ENCODE measurements at places on chromosomes 2 and 18.

DNA sequence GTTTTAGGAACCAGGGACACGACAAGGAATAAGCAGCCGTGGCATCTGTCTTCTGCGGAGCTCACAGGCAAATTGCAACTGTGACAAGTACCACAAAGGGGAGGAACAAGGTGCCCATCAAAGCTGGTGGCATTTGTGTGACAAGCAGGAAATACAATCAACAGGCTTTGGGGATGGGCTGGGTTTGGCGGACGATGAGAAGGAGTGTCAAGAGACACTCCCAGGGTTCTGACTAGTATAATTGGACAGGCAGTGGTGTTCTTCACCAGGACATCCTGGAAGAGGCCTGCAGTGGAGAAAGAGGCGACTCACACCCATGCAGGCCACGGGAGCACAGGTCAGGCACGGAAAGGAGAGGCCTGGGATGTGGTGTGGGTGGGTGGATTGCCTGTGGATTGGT lies 14.2 kb upstream of the SPATA3 start:
- no peak for DNase-seq

- DNase-seq = peak; percentile 66
These were observed 41.6 kb downstream of the ACKR3 start for GRCh38 chr2:236610991-236611821.

- peak; percentile 28 for DNase-seq
These were observed 1.3 kb downstream of the EML6 start for GRCh38 chr2:54724560-54725342.

- peak; percentile 36 for DNase-seq
These were observed 669.4 kb downstream of the IRS1 start for GRCh38 chr2:226130192-226130591.

DNA sequence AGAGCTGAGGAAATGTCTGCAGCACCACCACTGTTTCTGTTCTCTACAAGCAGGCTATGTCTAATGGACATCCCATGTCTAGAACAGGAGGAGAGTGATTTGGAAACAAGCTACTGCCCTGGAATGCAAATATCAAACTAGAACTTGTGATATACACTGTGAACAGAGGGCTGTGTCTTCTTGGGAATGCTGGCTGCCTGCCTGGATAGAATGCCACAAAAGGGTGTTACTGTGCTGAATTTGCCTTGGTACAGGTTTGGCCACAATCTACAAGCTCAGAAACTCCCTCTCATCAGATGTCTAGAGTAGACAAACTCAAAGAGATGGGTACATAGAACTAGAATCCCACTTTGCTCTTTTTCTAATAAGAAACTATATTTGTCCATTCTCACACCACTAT lies 170.5 kb downstream of the NYAP2 start:
- DNase-seq = no peak

DNA sequence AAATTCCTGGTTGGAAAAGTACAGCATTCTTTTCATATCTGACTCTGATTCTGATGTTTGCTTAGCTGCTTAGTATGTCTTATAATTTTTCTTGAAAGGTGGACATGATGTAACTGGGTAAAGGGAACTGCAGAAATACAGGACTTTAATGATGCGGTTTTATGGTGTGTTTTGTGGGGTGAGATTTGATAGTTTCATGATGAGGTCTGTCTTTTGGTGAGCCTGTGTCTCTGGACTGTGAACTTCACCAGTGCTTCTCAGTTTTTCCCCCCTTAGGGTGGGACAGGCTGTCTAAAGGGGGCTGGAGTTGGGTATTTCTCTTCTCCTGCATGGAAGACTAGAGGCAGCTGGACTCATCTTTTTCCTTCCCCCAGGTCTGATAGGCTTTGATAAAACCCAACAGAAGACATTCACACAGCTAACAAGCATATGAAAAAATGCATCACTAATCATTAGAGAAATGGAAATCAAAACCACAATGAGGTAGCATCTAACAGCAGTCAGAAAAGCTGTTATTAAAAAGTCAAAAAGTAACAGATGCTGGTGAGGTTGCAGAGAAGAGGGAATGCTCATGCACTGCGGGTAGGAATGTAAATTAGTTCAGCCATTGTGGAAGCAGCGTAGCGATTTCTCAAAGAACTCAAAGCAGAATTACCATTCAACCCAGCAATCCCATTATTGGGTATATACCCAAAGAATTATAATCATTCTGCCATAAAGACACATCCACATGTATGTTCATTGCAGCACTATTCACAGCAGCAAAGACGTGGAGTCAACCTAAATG lies 77.6 kb downstream of the EPC2 start:
- DNase-seq = no peak

DNA sequence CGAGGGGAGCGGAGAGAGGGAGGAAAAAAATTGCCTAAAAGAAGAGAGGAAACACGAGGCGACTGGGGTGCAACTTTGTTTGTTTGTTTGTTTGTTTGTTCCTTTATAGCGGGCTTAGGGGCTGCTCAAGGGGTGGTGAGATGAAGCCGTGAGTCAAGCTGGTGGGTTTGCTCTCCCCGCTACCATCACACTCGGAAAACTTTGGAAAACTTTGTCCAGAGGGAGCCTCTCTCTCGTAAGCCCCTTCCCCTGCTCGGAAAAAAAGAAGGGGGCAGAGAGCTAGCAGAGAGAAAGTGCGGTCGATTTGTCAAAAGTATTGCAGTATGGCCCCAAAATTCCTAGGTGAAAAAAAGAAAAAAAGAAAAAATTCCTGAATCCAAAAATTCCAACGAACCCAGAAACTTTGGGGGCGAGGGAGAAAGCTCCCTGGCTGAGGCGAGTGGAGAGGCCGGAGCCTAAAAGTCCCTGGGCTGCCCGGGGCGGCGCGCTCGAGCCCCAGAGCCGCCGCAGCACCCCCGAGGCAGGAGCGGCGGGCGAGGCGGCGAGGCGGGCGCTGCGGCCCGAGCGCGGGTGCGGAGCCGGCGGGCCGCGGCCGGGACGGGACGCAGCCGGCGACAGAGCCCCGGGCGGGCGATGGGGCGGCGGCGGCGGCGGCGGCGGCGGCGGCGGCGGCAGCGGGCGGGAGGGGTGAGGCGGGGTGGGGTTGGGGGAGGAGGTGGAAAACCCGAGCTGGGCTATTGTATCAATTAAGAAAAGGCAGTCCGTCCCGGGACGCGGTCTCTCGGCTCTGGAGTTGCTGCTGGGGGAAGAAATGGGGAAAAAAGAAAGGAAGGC lies 558 bp upstream of the CYP26B1 start:
- DNase-seq = no peak

- DNase-seq = no peak
These were observed 18.1 kb downstream of the CYP1B1 start for GRCh38 chr2:38057651-38058410.

DNA sequence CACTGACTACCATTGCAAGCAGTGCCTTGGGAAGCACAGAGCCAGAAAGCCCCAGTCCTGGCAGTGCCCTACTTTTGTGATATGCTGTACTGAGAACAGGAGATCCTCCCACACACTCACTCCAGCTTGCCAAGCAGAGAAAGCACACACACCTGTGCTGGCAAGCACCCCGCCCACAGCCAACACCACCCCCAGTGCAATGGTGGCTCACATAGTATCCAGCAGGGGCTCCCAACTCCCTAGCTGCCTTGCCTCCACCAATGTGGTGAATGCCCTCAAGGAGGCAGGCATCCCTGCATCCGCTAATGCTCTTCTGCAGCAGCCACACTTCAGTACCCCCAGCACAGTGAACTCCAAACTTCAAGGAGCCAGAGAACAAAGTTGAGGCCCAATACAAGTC lies 1655.8 kb downstream of the SUCLG1 start:
- DNase-seq = no peak

DNA sequence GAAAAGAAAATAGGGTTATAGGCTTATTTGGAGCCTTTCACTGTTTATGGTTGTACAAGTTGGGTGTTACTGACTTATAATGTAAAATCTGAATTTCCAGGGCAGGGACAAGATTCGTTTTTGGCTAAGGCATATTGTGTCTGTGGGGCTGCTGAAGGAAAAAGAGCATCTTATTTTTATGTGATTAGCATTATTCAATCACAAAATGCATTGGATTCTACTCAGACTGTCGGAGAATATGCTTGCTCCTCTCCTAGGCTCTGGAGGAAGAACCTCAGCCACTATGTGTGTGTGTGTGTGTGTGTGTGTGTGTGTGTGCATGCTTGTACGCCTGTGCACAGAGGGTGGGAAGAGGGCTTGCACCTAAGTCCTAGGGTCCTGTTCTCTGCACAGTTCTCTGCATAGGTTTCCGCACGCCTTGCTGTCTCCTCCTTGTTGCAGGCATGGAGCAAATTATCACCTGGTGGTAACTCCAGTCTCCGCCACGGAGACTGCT lies 44.3 kb downstream of the AGAP1 start:
- DNase-seq = no peak

GRCh38 chr2:62724886-62725711 lies 19.6 kb downstream of the EHBP1 start:
- DNase-seq = no peak

- DNase-seq = no peak
These were observed 53.5 kb downstream of the RASGRP3 start for GRCh38 chr2:33529771-33530481.

DNA sequence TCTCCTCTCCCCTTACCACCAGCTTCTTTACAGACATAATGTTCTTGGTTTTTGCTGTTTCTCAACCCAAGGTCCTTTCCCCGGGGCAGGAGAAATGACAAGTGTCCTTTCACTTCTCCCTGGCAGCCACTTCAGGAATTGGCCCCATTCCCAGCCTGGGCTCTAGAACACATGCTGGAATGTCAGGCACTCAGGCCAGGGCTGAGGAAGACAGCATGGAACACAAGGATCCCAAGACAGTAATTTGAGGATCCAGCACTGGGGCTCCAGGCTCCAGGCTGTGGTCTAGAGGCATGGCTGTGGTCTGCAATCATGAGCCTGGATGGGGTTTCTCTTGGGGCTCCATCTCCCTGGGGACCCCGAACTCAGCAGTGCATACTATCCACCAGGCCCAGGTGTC lies 201.4 kb downstream of the CELF4 start:
- DNase-seq = no peak

GRCh38 chr2:11904029-11904428 lies 157.6 kb downstream of the LPIN1 start:
- DNase-seq = no peak

DNA sequence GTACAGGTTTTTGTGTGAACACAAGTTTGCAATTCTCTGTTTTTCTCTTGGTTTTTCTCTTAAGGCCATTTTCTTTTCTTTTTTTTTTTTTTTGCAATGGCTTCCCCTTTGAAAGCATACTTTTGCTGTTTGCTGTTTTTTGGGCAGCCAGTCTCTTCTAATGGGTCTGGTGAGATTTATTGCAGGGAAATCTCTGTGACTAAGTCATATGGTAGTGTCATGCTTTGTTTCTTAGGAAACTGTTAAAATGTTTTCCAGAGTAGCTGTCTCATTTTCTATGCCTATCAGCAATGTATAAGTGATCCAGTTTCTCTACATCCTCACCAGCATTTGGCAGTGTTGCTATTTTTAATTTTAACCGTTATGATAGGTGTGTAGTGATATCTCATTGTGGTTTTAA lies 27.9 kb upstream of the CDCA7 start:
- DNase-seq = no peak

GRCh38 chr2:236667526-236667925 lies 97.9 kb downstream of the ACKR3 start:
- no peak for DNase-seq

- peak; percentile 21 for DNase-seq
These were observed 125.8 kb upstream of the ZNF804A start for GRCh38 chr2:184472481-184472880.

DNA sequence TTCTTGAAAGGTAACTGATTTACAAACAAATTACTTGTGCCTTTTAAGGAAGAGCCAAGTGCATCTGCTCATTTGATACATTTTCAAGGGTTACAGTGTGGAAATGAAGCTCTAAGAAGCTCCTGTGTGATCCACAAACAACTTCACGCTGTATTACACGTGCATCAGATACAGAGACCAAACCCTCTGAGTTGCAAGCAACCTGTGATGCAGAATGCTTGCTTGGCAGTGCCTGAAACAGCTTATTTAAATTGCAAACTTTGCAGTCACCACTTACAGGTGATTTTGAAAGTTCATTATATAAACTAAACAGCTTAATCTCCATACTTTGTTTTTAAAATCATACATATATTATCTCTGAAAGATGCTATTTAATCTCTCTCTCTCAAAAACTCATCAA lies 50.1 kb downstream of the ZEB2 start:
- DNase-seq = no peak

GRCh38 chr2:160429248-160430000 lies 64.2 kb downstream of the RBMS1 start:
- DNase-seq = peak; percentile 88

DNA sequence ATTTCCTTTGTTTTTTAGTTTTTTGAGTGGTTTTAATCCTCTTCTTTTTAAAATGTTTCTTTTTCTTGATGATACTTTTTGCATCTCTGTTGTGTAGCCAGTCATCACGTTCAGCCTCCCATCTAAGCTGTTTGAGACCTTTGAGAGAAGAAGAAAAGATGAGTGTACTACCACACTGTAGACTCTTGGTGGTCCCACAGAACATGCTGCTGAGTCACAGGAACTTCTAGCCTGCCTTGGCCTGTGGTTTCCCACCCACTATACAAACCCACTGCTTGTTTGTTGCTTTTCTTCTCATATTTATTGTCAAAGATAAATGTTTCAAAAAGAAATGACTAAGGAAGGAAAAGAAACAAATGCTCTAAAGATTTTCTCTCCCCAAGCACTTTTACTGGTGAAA lies 5.5 kb downstream of the CEBPZOS start:
- no peak for DNase-seq

DNA sequence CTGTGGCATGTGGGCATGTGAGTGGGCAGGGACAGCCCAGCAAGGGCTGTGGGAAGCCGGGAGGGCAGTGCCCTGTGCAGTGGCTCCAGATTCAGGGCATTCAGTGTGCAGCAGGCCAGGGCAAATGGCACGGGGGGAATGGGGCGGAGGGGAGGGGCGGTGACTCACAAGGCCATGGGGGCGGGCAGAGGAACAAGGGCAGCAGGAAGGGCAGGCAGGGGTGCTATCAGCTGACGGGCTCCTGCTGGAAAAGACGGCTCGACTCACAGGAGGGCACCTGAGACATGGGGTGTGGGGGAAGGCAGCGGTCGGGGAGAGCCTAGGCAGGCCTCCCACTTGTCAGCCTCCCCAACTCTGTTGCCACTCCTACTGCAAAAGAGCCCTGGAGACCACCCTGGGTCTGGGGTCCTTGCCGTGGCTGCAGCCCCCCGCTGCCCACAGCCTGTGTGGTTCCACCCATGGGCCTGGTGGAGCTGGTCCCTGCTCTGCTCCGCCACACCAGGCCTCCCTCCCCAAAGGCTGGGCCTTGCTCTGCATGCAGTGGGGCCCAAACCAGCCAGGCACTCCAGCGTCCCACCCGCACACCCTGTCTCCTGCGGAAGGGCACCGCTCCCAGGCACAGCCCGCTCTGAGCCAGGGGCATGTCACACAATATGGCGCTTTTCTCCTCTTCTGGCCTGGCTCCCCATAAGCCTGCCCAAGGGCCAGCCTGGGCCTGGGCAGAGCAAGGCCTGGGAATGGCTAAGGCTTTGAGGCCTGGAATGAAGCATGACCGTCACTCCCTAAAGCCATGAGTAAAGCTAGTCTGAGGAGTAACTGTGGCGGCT lies 25.9 kb downstream of the HS6ST1 start:
- no peak for DNase-seq

DNA sequence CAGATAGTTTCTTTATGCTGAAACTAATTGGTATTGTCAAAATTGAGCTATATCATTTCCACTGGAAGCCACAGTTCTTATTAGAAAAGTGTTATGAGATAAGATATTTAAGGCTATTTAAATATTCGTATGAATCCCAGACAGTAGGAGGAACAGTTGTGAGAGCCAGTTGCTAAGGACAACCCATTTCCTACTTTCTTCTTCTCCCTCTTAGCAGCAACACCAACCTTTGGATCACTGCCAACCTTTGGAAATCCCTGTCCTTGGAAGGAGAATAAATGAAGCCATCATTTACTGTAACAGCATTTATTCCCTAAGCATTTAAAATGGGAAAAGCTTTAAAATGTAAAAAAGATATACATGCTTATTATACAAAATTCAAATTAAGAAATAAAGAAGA lies 85.8 kb downstream of the PLCL1 start:
- DNase-seq = peak; percentile 58
